ENCODE measurements at places on chromosomes 11 and 22.
A peak's percentile ranks its signal among the peaks of the same experiment; 100 is the strongest.

GRCh38 chr22:40472051-40472450, 101.7 kb downstream of the SGSM3 start:
- DNase-seq, result no peak

- peak; percentile 56 for DNase-seq
Measured at GRCh38 chr11:75233754-75234172, 6.8 kb upstream of the TPBGL start.

DNA sequence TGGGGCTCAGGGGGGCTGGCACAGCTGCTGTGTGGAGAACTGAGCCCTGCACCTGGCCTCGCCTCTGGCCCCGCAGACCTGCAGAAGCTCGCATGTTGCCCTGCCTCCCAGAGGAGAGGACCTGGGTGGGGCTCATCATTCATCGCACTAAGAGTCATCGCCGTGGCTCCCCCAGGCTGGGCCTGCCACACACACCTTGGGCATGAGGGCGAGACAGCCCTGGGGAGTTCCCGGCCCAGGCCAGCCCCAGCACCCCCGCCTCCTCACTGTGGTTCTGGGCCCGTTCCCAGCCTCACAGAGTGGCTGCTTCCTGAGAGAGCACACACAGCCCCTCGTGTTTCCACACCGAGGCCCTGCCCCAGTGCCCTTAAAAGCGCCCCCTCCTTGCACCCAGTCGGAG, 694.6 kb downstream of the TBC1D22A start:
- no peak for DNase-seq

GRCh38 chr11:2515401-2516275, 70.8 kb downstream of the KCNQ1 start:
- DNase-seq, result no peak

DNA sequence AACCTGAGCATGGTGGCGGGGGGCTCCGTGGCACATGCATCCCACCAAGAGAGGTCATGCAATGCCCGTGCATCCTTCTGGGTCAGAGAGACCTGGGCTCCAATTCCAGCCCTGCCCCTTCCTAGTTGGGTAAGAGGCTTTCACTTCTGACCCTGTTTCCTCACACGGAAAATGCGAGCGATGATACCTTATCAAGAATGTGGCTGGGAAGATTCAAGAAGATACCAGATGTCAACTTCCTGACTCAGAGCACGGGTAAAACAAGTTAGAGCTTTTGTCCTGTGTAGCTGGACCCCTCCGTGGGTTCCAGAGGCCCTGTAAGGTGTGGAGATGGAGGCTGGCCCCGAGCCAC, 8.7 kb upstream of the DGKZ start:
- peak; percentile 13 for DNase-seq

DNA sequence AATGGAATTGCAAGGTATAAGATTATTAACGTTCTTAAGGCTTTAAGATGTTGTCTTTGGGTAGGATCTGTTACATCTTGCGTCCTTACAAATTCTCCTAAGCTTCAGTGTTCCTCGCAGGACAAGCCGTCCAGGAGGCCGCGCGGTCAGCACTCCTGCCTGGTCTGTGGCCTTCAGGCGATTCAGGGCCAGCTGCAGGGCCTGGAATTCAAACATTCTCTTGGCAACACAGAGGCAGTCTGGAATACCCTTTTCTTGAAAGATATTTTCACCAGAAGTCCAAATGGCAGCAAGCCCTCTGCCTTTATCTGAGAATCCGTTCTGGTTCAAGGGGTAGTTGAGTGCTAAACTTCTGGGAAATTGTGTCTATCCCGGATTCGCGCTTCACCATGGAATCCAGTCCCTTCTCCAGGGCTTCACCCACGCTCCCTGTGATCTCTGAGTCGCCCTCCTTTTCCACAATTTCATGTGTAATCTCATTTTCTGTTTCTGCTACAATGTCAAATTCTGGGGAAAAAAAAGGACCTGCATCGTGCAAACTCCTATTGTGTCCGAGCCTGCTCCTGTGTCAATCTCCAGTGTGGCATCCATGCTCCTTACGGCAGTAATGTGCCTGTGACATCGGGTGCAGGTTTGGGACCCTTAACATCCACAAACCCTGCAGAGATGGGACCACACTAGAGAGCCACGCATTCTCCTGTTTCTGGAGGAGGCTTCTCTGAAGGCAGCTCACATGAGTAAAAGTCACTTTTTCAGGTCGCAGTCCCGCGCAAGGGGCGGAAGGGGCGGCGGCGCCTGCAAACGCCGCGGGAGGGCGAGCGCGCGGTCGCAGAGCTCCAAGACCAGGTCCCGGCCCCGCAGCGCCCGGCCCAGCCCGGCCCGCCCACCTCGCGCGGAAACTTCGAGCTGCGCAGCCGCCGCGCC, 25.4 kb upstream of the SORL1 start:
- no peak for DNase-seq

- no peak for DNase-seq
Measured at GRCh38 chr11:92441443-92441726, 216.8 kb downstream of the FAT3 start.

DNA sequence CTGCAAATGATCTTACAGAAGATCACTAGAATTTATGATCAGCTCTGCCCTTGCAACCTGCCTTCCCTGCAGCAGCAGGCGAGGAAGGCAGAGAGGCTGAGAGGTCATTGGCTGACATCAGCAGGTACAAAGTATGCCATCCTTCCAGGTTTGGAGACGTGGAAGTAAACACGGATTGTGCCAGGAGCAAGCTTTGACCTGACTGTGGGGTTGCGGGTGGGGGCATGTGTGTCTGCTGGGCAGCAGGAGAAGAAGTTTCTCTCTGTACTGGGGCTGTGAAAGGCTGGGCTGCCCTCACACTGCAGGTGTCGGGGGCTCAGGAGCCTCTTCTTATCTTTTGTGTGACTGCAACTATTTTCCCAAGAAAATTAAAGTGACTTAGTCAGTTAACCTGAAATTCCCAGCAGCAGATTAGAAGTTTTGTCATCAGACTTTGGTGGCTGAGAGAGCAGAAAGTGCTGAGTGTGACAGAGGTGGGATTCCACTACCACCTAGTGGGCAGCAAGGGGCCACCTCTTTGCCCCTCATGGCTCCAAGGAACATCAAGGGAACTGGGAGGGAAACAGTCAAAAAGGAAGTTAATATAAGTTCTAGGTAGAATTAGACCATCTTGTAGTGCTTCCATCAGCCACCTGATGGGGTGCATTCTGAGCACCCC, 565.9 kb downstream of the ETS1 start:
- peak; percentile 14 for DNase-seq

DNA sequence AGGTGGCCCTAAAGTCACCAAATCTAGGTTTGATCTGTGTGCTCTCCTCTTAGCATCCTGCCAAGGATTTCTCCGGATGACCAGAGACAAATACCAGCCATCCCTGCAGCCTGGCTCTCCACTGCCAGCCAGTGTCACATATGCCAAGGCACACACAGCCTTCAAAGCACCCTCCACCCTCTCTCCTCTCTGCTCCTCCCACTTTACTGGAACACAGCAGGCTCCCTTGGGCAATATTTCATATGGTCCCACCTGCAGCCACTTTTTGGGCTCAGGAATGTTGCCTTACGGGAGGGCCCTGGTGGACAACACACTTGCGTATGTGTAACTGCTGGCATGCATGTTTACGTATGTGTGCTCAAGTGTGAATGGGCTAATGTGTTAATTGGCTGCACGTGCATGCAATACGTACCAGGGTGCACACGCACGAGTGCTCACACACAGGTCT, 183.9 kb downstream of the CEP164 start:
- DNase-seq, result no peak

GRCh38 chr11:69209038-69209350, 53.3 kb downstream of the SMIM38 start:
- DNase-seq, result no peak

- no peak for DNase-seq
Measured at GRCh38 chr22:46560696-46561295, 23.4 kb upstream of the CELSR1 start.

DNA sequence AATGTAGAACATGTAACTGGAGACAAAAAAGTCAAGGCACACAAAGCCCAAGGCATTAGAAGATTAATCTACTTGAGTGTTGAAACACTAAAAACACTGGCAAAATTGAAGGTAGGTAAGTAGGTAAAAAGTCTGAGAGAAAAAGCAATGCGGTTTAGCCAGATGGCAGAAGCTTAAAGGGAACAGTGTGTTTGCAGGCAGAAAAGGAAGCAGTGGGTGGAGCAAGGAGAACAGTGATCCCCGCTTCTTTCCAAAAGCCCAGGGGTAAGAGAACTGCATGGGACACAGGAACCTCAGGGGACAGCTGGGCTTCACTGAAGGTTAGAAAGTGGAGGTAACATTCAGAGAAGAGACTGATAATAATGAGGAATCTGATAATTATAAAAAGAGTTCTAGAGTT, 16.0 kb downstream of the MRE11 start:
- no peak for DNase-seq

DNA sequence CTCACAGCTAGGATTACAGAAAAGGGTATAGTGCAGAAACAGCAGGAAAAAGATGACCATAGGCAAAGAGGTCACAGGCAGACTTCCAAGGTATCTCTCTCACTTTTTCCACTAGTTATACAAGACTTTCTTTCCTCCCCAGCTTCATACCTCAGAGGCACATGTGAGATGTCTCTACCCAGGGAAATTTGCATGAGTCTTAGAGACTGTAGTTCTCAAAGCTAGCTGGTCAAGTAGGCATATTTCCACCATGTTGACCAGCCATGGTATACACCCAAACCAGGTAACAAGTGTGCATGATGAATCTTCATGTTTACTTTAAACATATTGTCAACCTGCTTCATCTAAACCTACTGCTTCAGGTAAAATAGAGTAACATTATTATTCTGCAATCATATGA, 27.9 kb downstream of the PRMT3 start:
- DNase-seq, result no peak

DNA sequence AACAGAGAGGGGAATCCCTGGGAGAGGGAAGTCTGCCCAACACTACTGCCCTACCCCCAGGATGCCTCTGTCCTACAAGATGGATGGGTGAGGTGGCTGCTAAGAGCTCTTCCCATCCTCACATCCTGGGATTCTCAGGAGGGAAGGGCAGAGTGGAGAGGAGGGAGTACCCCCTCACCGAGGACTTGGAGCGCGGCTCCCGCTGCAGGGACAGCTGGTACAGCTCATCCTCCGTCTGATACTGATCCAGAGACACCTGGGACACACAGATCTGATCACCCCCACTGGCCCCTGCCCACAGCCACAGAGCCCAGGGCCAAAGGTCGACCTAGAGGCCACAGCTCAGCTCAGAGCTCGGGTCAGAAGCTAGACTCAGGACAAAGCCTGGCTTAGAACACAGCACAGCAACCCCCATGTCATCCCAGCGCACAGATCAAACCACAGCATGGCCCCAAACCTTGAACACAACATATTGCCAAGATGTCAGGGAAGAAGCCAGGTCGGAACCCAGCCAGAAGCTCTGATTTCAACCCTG, 8.2 kb downstream of the RASGRP2 start:
- no peak for DNase-seq

- DNase-seq, result no peak
Measured at GRCh38 chr22:22552630-22553029, 6.4 kb downstream of the PRAME start.

GRCh38 chr22:32729412-32729811, 72.1 kb upstream of the TIMP3 start:
- no peak for DNase-seq

DNA sequence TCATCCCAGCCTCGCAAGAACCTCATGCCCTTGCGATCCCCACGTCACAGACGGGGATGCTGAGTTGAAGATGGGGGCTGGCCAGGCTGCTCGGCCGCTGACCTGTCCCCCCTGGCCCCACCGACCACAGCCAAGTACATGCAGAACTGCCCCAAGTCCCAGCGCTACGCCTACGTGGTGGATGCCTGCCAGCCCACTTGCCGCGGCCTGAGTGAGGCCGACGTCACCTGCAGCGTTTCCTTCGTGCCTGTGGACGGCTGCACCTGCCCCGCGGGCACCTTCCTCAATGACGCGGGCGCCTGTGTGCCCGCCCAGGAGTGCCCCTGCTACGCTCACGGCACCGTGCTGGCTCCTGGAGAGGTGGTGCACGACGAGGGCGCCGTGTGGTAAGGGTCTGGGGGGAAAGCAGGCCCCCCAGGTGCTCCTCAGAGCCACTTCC, 10.0 kb downstream of the MUC5B start:
- no peak for DNase-seq

GRCh38 chr22:37224757-37225420, 12.6 kb upstream of the SSTR3 start:
- no peak for DNase-seq

GRCh38 chr11:92211576-92212167, 12.9 kb upstream of the FAT3 start:
- DNase-seq, result peak; percentile 43

DNA sequence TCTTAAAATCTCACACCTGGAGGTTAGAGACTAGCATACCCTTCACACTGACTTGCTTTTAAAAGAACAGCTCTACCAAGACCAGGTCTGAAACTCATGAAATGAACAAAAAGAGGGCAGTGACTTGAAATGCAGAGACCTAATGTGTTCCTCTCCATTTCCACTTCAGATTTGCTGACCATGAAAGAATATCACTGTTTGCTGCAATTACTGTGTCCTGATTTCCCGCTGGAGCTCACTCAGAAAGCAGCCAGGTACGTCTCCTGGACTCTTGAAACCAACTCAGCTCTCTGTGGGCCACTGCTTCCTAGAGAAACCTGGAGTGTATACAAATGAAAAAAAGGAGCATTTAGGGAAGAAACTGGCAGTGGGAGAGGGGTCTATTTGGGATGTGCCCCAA, 39.2 kb downstream of the ARFGAP2 start:
- no peak for DNase-seq

DNA sequence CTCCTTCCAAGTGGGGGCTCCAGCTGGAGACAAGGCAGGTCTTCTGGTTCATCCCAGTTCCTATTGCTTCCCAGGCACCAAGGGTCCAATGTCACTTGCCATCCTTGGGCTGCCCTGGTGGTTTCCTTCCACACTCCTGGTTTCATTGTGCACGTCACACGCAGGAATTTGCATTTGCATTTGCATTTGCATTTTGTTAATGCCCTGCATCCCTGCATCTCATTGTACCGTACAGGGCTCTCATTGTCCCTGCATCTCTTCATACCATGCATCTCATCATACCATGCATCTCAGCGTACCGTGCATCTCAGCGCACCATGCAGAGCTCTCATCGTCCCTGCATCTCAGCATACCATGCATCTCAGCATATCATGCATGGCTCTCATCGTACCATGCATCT, 112.2 kb upstream of the SYT13 start:
- DNase-seq, result no peak

DNA sequence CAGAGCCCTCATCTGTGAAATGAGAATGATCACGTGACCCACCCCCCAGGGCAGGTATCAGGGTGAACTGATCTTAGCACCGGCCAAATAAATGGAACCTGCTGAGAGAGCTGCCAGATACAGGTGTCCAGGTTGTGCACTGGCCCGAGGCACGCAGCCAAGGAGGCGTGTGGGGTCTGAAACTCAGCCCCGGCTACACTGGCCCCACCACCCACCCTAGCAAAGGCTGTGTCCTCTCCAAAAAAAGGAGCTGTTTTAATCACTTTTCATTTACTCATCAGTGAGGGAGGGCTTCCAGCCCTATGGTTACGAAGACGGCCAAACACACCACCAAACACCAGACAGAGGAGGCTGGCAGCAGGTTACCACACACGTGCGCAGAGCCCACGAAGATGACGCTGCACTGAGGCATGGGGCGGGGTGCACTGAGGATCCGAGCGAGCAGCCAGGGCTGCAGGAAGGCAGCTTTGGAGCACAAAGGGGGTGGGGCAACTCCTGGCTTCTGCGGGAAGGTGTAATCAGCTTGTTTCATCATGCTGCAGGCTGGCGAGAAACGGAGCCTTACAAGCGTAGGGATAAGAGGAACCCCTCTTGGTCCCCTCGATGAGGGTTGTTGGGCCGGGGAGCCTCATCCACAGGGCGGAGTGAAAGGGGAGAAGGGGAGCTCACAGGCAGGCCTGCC, 19.5 kb upstream of the SLC22A12 start:
- no peak for DNase-seq
